ENCODE measurements at places on chromosomes 11 and 22.

DNA sequence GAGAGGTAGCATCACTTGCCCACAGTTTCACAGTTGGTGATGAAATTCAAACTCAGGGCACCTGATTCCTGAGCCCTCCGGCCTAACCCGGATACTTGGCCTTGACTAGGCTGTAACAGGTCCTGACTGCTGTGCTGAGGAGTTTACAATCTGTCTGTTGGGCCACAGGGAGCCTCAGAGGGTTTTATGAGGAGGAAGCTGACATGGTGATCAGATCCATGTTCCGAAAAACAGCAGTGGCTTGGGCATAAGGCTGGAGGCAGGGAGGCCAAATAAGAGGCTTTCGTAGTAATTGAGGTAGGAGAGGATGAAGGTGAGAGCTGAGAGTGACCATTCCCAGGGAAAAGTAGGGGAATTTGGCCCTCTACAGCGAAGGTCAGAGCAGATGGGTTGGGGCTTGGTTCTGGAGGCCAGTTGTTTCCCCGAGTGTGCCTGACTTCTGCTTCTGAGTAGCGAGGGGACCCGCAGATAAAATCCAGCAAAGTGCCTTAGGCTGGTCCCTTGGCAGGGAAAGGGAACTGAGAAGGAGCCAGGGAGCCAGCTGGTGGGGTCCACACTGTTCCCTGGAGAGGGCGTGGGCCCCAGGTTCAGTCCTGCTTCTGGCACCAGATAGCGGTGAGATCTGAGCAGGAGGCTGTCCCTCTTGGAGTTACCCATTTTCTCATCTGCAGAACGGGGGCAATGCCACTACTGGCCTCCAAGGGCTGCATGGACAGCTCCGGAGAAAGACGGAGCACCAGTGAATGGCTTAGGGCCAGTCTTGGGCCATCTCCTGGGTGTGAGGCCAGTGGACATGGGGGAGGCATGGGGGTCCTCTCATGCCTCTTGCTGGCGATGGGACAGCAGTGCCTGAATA is 6.5 kb downstream of the PRDM11 start:
- no peak for DNase-seq

DNA sequence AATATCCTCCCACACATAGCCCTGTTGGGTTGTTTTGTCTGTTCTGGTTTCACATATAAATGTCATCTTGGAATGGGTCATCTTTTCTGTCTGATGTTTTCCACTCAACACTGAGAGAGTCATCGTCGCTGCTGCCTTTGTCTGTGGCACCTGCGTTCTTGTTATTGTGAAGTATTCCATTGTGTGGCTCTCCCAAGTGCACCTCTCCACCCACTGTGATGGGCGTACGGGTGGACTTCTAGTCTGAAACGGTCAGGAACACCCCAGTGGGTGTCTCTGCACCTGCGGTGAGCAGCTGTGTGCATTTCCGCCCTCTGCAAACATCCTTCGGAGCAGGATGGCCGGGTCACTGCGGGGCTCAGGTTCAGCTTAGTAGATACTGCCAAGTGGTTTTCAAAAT is 34.5 kb upstream of the RTL6 start:
- no peak for DNase-seq

GRCh38 chr11:121513807-121514206 is 61.0 kb upstream of the SORL1-AS1 start:
- DNase-seq: no peak

DNA sequence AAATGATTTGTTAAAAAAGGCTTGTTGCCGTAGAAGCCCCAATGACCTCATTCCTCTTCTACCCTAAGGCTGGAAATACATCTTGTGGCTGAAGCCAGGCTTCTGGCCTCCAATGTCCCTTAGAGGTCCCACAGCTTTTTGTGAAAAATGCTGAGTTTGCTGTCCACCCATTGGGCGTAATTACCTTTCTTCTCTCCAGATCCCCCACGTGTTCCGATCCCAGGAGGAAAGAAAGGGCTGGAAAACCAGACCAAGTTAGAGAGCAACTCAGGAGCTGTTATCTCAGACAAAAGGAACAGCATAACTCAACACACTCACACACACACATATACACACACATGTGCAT is 154.2 kb downstream of the MIAT start:
- DNase-seq: no peak

All from hematopoietic multipotent progenitor cell treated with erythropoietin and hydrocortisone succinate and interleukin-3 and kit ligand, for 15 days (in vitro differentiated cells).